ENCODE measurements at places on chromosomes 1 and 21. TPM values are rescaled to one million over a fixed set of nuclear protein-coding genes. Genes with fewer than 3 reads are reported as not detected.

- peaks cover 2% of the 10 kb centered on the region for H3K4me1 ChIP-seq
- H3K27ac ChIP-seq, result no peak overlapping the region
- DNase-seq, result peak; percentile 30
- H3K36me3 ChIP-seq, result no peaks in the 10 kb centered on the region
- no peak overlapping the region for H3K4me3 ChIP-seq
- H3K27me3 ChIP-seq, result no peaks in the 10 kb centered on the region
These were observed 5.1 kb upstream of the SSR2 start for GRCh38 chr1:156025876-156026275.

- no peaks in the 10 kb centered on the region for H3K4me1 ChIP-seq
- no peaks in the 10 kb centered on the region for H3K36me3 ChIP-seq
- no peak for DNase-seq
- no peak overlapping the region for H3K27ac ChIP-seq
- H3K27me3 ChIP-seq, result no peaks in the 10 kb centered on the region
- H3K4me3 ChIP-seq, result no peak overlapping the region
These were observed 70.7 kb downstream of the SPATA46 start for GRCh38 chr1:162305969-162306368.

- no peak overlapping the region for H3K27ac ChIP-seq
- H3K4me1 ChIP-seq, result no peaks in the 10 kb centered on the region
- DNase-seq, result no peak
- H3K4me3 ChIP-seq, result no peak overlapping the region
- H3K36me3 ChIP-seq, result no peaks in the 10 kb centered on the region
These were observed 23.6 kb upstream of the GBP1 start for GRCh38 chr1:89088572-89088971.

DNA sequence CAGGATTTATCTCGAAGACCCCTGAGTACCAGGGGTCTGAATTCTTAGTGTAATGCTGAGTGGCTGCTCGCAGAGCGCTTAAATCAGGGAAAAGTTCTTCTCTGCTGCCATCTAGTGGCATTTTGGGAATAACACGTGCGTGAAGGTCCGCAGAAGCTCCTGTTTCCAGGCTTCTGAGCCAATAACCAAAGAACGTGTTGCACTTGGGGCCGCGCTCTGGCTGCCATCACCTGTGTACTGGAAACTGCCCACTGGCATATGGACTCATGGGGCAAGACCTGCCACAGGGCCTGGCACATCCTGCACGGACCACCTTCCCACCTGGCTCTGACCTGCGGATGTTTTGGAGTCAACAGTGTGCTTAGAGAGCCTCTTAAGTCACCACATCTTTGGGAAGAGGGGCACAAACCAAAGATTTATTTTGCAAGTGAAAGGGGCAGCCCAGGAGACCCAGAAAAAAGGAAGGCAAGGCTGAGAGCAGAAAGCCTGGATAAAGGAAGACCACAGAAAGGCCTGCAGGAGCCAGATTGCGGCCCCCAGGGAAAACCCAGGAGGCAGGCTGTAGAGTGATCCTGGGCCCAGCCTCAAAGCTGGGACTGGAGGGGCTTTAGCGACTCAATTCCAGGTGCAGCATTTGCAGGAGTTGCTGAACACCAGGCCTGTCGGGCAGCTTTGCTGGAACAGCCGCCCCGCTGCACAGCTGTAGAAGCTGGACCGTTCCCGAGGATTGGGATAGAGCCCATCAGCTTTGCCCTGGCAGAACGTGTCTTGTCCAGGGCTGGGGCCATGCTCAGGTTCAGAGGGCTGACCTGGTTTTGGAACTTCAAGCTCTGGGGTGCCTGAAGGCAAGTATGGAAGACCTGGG is 13.0 kb downstream of the CHIT1 start:
- no peaks in the 10 kb centered on the region for H3K36me3 ChIP-seq
- no peaks in the 10 kb centered on the region for H3K4me1 ChIP-seq
- no peak overlapping the region for H3K4me3 ChIP-seq
- no peak overlapping the region for H3K27ac ChIP-seq
- DNase-seq, result peak; percentile 52

- no peak for DNase-seq
- H3K4me1 ChIP-seq, result peaks cover 5% of the 10 kb centered on the region
- H3K27ac ChIP-seq, result no peak overlapping the region
- H3K4me3 ChIP-seq, result no peak overlapping the region
- peaks cover 45% of the 10 kb centered on the region for H3K27me3 ChIP-seq
- H3K36me3 ChIP-seq, result no peaks in the 10 kb centered on the region
These were observed 6.6 kb downstream of the ADORA1 start for GRCh38 chr1:203133970-203134725.

- no peak overlapping the region for H3K27ac ChIP-seq
- no peak for DNase-seq
- H3K4me1 ChIP-seq, result no peaks in the 10 kb centered on the region
These were observed 35.4 kb downstream of the KIAA1614 start for GRCh38 chr1:180947901-180948640.

DNA sequence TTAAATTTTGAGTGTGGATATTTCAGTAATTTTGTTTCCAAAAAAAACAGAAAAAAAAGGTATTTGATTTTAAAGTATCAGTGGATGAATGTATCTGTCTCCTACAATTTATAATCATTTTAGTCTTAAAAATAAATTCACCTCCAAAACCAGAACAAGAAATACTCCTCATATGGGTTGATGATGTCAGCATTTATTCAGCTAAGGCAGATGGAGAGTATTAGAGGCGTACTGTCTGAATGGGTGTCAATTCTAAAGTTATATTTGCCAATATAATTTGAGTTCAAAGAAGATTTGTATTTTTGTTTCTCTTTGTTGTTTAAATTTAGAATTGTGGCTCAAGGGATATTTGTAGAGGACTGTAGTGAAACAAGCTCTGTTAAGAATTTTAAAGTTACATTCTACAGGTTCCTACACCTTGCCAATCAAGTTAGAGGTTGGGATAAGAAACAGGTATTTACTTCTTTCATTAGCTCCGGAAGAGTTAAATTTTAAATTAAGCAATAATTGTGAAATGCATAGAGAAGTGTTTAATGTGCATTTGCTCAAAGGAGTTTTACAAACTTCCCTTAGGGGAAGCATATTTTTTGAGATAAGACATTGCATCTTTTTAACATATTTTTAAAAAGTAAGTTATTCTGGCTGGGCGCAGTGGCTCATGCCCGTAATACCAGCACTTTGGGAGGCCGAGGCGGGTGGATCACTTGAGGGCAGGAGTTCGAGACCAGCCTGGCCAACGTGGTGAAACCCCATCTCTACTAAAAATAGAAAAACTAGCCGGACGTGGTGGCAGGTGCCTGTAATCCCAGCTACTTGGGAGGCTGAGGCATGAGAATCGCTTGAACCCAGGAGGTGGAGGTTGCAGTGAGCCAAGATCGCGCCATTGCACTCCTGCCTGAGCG is 1.2 kb downstream of the PLA2G4A start:
- no peaks in the 10 kb centered on the region for H3K4me1 ChIP-seq
- no peak overlapping the region for H3K27ac ChIP-seq
- peaks cover 4% of the 10 kb centered on the region for H3K27me3 ChIP-seq
- no peak overlapping the region for H3K4me3 ChIP-seq
- H3K36me3 ChIP-seq, result no peaks in the 10 kb centered on the region

DNA sequence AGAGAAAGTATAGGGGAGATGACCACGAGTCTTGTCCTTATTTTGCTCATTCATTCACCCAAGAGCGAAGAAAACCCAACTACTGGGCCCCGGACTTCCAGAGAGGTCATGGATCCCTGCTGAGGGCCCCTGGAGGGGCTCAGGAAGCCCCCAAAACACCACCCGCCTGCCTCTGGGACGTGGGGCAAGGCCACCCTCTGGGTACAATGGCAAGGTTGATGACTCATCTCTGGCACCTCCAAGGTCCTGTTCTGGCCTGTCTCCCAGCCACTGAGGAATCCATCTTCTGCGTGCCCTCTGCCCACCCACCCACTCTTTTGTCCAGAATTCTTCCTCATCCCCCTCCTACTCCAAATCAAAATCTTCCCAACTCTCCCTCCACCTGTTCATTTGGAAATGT is 21.3 kb upstream of the PRDM15 start:
- peaks cover 6% of the 10 kb centered on the region for H3K36me3 ChIP-seq
- no peaks in the 10 kb centered on the region for H3K27me3 ChIP-seq
- H3K27ac ChIP-seq, result no peak overlapping the region
- DNase-seq, result no peak

The TFF2 gene
- total RNA-seq, result not detected

The LCE3D gene
- not detected for total RNA-seq

The CD52 gene
- 994 TPM for total RNA-seq

The LSM10 gene
- total RNA-seq, result 59.9 TPM

The KISS1 gene
- not detected for total RNA-seq

The C1QTNF12 gene
- total RNA-seq, result 4.2 TPM

The NGF gene
- total RNA-seq, result not detected

The CYP4A11 gene
- total RNA-seq, result 0.26 TPM

The KMO gene
- total RNA-seq, result 0.70 TPM

The KRTAP19-1 gene
- total RNA-seq, result not detected

All from T-cell (primary cell).